ENCODE measurements at places on chromosomes 6 and 20.

DNA sequence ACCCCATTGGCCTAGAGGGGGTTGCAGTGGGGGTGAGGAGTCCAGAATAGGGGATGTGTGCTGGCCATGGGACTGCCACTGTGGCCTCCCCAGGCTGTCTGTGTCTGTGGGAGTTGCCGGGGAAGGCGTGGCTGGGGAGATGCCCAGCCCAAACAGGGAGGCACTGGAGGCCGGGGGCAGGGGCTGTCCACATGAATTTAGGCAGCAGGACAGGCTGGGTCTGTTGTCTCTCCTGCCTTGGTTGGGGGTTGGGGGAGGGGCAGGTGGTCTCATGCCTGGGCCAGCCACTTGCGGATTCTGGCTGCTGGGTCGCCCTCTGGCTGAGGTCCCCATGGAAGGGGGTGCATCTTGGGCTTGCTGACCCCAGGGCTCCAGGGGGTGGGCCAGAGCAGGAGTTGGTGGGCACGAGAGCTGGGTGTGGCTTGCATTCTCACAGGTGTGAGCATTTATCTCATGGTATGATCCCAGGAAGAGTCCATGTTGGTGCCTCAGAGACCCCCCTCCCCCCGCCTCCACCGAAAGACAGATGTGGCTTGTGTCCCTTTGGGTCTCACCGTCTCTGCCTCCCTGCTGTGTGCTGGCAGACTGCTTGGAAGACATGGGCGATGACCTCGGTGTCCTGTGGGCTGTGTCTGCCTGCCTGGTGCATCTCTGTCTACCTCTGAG is 4.0 kb downstream of the SOX18 start:
- no peak for DNase-seq

DNA sequence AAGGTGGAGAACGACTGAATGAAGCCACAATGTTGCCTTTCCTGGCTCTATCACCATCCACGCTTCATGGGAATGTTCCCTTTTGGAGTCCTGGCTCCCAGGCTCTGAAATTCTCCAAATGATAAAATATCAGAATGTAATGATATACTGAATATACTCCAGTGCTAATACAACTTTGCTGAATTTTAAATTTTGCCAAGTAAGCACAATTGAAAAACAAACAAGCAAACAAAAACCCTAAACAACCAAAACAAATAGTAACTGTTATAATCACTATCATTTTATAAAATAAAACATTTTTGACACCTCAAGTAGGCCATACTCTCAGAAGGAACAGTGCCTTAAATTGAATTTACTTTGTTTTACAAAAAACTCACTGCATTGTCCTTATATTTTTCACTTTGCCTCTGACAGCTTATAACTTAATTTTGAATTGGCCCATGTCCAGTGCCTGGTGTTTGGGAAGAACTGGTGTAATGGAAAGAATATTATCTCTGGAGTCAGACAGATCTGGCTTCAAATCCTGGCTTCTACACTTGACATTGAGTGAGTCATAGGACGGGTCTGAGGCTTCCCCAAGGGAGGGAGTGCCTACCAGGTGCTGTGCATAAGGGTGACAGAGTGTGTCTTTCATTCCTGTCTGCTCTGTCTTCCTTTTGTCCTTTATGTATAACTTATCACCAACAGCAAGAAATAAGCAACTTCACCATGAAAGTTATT is 698.3 kb downstream of the EPM2A start:
- DNase-seq = no peak

- DNase-seq = no peak
Measured at GRCh38 chr6:113591896-113592827, 265.0 kb upstream of the MARCKS start.

DNA sequence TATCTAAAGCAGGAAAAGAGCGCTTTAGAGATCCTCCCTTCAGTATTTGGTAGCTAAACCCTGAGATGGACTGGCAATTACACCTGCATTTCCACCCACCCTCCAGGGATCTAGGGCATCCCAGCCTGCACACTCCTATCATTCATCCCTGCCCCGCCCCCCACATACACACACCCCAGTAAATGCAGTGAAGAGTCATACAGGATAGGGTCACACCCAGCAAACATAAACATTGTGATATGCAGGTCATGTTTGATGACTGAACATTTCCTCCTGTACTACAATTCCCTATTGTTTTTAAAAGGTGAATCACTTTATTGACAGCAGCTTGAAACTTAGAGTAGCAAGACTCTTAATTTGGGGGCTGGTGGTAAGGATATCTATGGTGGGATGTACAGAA is 112.9 kb downstream of the FOXO3 start:
- DNase-seq = no peak

Measured in muscle of arm (tissue), 14 donors.